ENCODE measurements at places on chromosomes 3 and 15.

DNA sequence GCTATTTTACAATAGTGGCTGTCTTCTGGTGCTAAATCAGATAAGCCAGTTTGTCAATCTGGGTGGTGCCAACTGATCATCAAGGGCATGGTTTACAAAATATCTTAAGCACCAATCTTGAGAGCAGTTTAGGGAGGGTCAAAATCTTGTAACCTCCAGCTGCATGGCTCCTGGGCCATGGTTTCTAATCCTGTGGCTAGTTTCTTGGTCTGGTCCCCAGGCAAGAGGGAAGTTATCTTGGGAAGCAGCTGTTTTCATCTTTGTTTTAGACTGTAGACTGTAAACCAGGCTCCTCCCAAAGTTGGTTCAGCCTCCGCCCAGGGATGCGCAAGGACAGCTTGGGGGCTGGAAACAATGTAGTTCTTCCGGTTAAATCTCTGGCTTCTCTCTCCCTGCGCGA lies 166.8 kb downstream of the IL1RAP start:
- DNase-seq = no peak

DNA sequence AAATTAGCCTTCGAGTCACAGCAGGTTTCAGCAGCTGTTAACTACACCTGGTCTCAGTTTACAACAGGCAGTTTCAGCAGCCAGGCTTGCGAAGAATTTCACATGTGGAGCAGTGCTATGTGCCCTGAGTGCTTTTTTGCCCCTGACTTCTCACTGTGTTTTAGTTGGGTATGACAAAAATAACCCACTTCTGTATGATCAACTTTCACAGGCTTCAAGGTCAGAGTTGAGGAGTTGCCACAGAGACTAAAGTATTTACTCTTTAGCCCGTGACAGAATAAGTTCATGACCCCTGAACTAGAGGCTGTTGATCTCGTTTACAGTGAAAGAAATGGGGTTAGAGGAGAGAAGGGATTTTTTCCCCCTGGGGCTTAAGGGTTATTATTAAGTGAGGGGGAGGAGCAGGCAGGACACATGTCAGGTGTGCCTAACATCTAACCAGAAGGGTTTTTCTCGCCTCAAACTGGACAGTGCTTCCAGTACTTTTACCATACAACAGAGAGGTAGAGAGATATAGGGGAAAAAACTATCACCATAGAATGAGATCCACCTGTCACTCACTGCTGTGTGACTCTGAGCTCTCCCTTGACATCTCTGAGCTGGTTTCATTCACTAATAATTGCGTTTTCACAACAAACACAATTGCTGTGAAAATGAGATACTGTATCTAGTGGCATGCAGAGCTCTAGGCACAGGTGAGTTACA lies 14.0 kb upstream of the TOPBP1 start:
- DNase-seq = no peak

- no peak for DNase-seq
Measured at GRCh38 chr3:149615731-149616221, 42.0 kb downstream of the WWTR1 start.

- DNase-seq = no peak
Measured at GRCh38 chr3:8964436-8965370, 1.4 kb upstream of the RAD18 start.

DNA sequence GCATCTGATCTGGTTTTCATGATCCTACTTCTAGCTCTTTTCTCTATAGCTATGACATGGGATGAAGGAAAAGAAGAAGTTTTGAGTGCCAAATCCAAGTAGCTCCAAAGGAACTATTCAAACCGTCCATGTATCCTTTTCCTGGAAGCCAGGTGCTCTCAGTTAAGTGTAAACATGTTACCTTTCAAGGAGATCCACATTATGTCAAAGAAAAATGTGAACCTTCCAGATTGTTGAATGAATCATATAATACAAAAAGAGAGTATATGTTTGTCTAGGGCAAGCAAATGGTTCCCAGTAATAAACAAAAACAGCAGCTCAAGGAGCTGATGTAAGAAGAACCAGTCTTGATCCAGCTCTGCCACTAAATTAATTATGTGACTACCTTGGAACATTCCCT lies 534.9 kb downstream of the MAGI1 start:
- no peak for DNase-seq

- DNase-seq = no peak
Measured at GRCh38 chr15:76575679-76576078, 239.1 kb downstream of the ISL2 start.

GRCh38 chr3:33149342-33149741 lies 35.5 kb downstream of the CRTAP start:
- no peak for DNase-seq

DNA sequence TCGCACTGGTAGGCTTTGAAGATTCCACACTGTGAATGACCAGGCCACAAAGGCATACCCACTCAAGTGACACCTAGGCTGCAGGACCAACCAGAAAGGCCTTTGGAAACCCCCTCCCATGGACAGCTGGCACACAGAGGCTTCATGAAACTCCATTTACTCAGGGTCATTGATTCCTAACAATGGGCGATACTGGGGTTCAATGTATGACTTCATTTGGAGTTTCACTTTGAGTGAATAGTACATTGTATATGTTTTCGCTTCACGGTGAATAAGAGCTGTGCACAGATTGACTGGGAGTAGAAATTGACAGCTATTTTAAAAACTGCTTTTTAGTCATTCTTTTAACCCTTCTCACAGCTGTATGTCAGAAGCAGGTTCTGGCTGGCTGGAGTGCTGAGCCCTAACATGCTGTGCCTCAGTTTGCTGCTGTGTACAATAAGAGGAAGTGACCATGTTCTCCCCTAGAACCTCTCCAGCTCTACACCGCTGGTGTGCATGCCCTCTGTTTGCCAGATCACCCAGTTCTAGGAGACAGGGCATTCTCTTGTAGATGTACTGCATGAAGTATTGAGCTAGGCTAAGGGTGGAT lies 15.4 kb upstream of the CX3CR1 start:
- DNase-seq = no peak

All from SK-N-DZ (cell line).